IMR-90 (cell line): ENCODE measurements at places on chromosomes 4 and X. TPM values are rescaled to one million over a fixed set of nuclear protein-coding genes. Genes with fewer than 3 reads are reported as not detected.

DNA sequence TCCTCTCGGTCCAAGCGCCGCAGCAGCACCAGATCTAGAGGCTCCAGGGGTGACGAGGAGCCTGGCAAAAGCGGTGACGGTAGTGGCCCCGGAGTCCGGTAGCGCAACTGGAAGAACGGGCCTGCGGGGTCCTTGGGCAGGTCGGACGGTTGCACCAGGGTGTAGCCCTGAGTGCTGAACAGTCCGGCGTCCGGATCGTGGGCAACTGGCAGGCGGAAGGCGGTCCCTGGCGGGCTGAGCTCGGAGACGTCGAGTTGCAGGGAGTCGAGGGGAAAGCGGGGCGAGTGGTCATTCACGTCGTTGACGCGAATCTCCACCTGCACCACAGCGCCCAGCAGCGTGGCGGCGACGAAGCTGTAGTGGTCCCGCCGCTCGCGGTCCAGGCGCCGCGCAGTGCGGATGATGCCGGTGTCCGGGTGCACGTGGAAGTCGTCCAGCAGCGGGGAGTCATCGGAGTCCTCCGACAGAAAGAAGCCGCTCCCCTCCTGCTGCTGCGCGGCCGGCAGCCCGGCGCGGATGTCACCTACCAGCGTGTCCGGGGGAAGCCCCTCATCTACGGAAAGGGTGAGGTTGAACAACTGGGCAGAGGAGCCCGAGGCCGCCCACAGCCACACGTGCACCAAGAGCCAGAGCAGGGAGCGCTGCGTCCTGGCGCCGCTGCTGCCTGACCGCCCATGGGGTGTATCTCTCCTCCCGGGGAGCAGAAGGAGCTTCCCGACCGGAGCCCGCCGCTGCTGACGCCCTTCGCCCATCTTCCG, 837 bp downstream of the DCHS2 start:
- H3K36me3 ChIP-seq, result no peaks in the 10 kb centered on the region
- H3K4me3 ChIP-seq, result no peak overlapping the region
- no peaks in the 10 kb centered on the region for H3K4me1 ChIP-seq
- no peak for DNase-seq

The TTC29 gene
- under 0.01 TPM in 1 of 2 replicates, not detected in the other for total RNA-seq

DNA sequence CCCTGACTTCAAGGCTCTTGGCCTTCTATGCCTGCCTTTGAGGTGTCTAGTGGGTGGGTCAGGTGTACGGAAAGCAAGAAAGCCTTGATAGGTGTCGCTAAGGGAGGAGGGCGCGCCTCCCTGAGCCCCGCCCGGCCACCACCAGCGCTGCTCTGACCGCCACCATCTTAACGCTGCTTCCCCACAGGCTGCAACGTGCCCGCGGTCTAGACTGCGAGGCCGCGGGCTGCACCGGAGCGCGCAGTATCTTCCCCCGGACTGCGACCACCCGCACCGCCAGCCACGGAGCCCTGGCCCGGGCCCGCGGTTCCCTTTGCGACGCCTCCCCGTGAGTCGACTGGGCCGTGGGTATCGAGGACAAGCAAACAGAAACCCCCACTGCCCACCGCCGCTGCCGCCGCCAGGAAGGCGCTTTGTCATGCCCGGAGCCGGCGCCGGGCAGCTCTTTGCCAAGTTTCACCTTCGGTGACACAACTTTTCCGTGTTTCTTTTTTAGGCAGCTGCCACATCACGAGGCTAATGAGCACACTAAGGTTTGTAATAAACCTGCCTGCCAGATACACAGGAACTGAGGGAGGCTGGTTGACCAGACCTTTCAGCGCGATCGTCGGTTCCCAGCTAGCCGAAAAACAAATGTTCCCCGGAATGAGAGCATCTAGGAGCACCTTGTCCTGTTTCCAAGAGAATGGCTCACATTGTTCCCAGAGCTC, 335.8 kb upstream of the F9 start:
- no peaks in the 10 kb centered on the region for H3K4me1 ChIP-seq
- no peaks in the 10 kb centered on the region for H3K36me3 ChIP-seq
- no peak for DNase-seq
- 0 out of 2 replicates have a peak, but pooled peaks cover 2% of the 10 kb centered on the region for H3K27me3 ChIP-seq
- H3K27ac ChIP-seq, result no peak overlapping the region
- no peak overlapping the region for H3K4me3 ChIP-seq

GRCh38 chr4:17624821-17625220, 10.4 kb downstream of the MED28 start:
- no peak overlapping the region for H3K4me3 ChIP-seq
- H3K4me1 ChIP-seq, result no peaks in the 10 kb centered on the region
- H3K27ac ChIP-seq, result no peak overlapping the region
- no peaks in the 10 kb centered on the region for H3K27me3 ChIP-seq

DNA sequence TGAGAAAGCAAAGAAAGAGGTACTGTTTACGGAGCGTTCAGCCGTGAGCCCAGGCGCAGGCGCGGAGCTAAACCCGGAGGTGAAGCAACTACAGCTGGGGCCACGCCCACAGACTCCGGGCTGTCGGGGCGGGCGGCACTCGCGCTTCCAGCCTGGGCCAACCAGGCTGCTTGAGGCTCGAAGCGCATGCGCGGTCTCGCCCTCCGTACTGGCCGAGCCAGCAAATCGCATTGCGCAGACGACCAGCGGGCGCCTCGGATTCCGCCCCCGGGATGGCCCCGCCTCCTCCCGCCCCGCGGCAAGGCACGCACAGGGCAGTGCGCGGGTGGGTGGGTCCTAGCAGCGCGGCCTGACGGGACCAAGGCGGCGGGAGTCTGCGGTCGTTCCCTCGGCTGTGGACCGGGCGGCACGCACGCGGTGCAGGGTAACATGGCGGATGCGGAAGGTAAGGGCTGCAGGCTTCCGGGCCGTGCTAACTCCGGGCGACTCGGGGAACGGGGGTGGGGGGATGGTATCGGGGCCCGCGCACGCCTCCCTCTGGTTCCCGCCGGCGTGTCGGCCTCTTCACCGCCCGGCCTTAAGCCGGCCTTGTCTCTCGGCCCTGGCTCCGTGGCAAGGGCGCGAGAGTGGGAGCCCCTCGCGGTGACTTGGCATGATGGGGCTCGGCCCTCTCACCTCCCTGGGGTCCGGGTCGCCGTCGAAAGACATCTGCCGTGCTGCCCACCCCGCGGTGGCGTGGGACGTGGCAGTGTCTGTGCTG, at the start of gene DKC1:
DKC1 (plus strand) TSS at position 328 of the 760 bp plus-strand sequence; CDS start at position 430, 102 bp downstream.
- H3K36me3 ChIP-seq, result peaks cover 13% of the 10 kb centered on the region
- DNase-seq, result peak; percentile 94
- peak within 1 kb of the TSS; percentile 95 for H3K27ac ChIP-seq
- H3K4me3 ChIP-seq, result peak within 1 kb of the TSS; percentile 81

The DSPP gene
- total RNA-seq, result not detected in 2 replicates

GRCh38 chr4:159178151-159178546, 75.3 kb downstream of the RAPGEF2 start:
- H3K27me3 ChIP-seq, result no peaks in the 10 kb centered on the region
- no peak overlapping the region for H3K4me3 ChIP-seq
- DNase-seq, result peak; percentile 44
- peaks cover 15% of the 10 kb centered on the region for H3K4me1 ChIP-seq
